ENCODE measurements at places on chromosomes 6 and 20.

- no peak for DNase-seq
These were observed 11.5 kb downstream of the ARHGAP18 start for GRCh38 chr6:129698430-129698829.

GRCh38 chr6:135191508-135192255, 10.6 kb downstream of the MYB start:
- DNase-seq: no peak

DNA sequence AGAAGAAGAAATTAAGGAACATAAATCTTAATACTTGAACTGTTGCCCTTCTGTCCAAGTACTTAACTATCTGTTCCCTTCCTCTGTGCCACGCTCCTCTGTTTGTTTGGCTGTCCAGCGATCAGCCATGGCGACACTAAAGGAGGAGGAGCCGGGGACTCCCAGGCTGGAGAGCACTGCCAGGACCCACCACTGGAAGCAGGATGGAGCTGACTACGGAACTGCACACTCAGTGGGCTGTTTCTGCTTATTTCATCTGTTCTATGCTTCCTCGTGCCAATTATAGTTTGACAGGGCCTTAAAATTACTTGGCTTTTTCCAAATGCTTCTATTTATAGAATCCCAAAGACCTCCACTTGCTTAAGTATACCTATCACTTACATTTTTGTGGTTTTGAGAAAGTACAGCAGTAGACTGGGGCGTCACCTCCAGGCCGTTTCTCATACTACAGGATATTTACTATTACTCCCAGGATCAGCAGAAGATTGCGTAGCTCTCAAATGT, 17.1 kb downstream of the IRF4 start:
- DNase-seq: no peak

GRCh38 chr6:152086223-152086873, 278.9 kb downstream of the ESR1 start:
- DNase-seq: no peak

DNA sequence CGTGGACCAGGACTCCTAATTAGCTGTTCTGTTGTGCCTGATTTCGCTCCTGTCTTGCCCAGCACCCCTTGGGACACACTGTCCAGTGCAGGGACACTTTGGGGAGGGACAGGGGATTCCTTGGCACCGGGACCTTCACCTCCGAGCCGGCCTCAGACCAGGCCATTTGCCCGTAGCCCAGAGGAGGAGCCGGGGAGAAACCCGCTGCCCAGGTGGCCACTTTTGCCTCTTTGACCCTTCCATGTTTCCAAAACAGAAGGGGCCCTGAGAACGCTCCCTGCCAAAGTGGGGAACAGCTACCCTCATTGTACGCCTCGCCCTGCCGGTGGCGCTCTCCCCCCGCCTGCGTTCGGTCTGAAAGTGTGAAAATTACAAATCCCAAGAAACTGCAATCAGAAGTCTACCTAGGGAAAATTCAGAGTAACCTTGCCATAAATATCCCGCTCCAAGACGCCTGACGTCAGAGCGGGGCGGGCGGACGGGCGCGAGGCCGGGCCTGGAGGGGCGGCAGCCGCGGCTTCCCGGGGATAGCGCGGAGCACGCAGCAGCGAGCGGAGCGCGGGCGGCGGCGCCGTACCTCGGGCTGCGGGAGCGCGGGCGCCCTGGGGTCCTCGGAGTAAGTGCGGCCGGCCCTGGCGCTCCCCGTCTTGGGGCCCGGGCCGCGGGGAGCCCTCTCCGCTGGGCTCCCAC, at the start of gene DAAM2:
Gene DAAM2, plus strand, starts transcription at position 527 of the 690 bp plus-strand sequence. CDS start 63,927 bp downstream, outside the sequence.
- DNase-seq: no peak

GRCh38 chr6:41759905-41760579, 12.8 kb upstream of the PGC start:
- no peak for DNase-seq

Measured in stimulated activated CD4-positive, alpha-beta T cell treated with anti-CD3 and anti-CD28 coated beads, Interleukin-1b, Interleukin-23, amount 100 ng/mL, for 4 hours (primary cell).